ENCODE measurements at places on chromosomes 4 and X.

- DNase-seq, result no peak
Measured at GRCh38 chrX:66167431-66167830, 3.4 kb downstream of the HEPH start.

GRCh38 chr4:5257086-5257485 is 205.8 kb downstream of the STK32B start:
- no peak for DNase-seq

- DNase-seq, result no peak
Measured at GRCh38 chr4:147009875-147010274, 64.2 kb upstream of the TTC29 start.

DNA sequence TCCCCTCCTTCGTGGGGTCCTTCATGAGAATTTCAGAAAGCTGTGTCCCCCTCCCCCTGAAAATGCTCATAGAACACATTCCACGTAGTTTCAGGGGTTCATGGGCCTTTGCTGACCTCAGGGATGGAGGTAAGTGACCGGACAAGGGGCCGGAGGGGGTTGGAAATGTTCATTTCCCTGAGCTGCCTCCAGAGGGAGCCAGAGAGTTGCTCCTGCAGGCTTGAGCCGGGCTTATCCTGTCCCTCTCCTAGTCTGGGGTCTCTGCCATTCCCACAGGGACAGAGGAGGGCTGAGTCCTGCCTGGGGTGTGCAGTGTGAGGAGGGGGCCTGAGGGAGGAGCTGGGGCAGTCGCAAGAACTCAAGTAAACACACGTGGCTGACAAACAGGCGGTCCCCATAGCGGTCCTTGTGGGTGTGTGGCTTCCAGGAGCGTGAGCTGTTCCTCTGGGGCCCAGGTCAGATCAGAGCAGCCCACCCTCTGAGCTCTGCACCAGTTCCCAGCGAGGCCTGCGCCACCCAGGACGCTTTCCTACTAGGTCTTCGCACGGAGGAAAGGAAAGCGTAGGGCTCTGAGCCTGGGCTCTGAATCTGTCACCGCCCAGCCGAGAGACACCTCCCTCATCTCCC is 62.5 kb downstream of the WFS1 start:
- peak; percentile 33 for DNase-seq

GRCh38 chr4:98068495-98068894 is 74.8 kb downstream of the STPG2 start:
- DNase-seq, result no peak

- DNase-seq, result no peak
Measured at GRCh38 chr4:2754848-2755819, 1.0 kb downstream of the TNIP2 start.

- peak; percentile 21 for DNase-seq
Measured at GRCh38 chrX:8284131-8284530, 113.1 kb upstream of the VCX2 start.

DNA sequence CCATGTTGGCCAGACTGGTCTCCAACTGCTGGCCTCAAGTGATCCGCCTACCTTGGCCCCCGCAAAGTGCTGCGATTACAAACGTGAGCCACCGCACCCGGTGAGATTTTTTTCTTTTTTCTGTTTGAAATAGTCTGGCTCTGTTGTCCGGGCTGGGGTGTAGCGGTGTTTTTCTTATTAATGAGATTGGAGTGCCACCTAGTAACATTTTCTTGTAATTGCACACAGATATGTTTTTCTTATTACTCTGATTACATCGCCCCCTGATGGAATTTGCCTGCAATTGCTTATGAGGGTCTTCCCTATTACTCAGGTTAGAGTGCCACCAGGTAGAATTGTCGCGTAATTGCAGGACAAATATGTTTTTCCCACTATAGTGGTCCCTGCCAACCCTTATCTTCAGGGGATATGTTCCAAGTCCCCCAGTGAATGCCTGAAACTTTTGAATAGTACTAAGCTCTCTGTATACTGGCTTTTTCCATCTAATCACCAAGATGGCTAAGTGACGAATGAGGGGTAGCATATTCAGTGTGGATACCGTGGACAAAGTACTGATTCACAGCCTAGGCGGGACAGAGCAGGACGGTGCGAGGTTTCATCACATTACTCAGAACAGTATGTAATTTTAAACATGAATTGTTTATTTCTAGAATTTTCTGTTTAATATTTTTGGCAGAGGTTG is 8.6 kb upstream of the PDHA1 start:
- DNase-seq, result peak; percentile 61

GRCh38 chrX:73214426-73215094 is at the start of gene NAP1L2:
TSS of gene NAP1L2 (minus strand) at chrX:73214851. CDS start at chrX:73214492, 359 bp downstream.
- DNase-seq, result no peak

- no peak for DNase-seq
Measured at GRCh38 chrX:110004731-110005369, 1.9 kb downstream of the TMEM164 start.

DNA sequence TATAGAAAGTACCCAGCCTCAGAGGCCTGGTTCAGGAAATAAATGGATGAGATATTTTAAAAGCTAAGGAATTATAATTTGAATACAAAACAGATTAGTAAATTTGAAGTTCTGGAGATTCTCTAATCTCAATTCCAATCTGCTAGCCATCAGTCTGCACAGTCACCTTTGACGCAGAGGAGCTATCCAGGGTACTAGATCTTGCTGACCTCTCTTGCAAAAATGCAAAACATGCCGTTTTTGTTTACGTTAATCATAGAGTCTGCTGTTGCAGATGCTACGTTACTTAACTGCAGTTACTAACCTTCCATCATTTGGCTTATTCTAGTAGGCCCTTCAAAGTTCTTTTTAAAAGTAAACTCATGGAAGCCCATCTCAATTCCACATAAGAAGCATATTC is 10.4 kb downstream of the CCSER1 start:
- DNase-seq, result peak; percentile 2

- no peak for DNase-seq
Measured at GRCh38 chr4:143564472-143564871, 51.0 kb downstream of the SMARCA5 start.

GRCh38 chrX:23656684-23657083 is 10.6 kb upstream of the PRDX4 start:
- DNase-seq, result no peak

- no peak for DNase-seq
Measured at GRCh38 chr4:16136827-16137226, 53.0 kb upstream of the PROM1 start.

- no peak for DNase-seq
Measured at GRCh38 chr4:54238389-54238788, 9.3 kb downstream of the PDGFRA start.

DNA sequence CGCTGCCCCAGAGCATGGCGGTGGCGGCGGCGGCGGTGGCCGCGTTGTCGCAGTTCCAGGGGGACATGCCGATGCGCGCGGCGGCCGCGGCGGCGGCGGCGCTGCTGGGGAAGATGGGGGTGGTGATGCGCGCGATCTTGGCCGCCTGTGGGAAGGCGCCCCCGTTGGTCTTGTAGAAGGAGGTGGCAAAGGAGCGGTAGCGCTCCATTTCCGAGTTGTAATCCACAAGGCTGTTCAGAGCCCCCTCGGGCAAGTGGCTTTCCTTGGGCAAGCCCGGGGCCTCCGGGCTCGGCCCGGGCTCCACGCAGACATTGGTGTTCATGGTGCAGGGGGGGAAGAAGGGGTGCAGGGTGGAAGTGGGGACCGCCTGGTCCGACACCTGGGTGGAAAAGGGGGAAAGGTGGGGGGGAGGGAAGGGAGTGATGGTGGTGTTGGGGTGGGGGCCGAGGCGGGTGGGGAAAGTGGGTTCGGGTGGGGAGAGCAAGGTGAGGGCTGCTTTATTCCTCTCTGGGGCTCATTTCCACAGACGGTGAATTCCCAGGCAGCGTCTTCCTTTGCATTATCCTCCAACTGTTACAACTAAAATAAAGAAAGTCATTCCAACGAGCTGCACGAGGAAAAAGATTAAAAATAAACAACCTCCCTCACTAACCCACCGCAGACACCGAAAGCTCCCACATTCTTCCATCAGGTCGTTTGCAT is 3.1 kb downstream of the CXXC4 start:
- no peak for DNase-seq

DNA sequence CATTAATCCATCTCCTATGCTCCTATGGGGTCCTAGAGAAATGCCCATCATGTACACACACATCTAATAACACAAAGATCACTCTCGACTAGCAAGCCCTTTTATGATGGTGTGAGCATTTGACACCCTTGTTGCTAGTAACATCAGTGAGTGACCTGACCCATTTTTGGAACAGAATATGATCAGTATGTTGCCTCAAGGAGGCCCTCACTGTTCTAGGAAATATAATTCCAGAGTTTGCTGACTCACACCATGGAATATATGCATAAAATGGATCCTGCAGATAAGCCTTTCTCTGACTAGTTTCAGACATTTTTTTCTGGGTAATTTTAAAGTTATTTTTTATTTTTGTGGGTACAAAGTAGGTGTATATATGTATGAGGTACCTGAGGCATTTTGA is 121.8 kb downstream of the AR start:
- DNase-seq, result no peak

DNA sequence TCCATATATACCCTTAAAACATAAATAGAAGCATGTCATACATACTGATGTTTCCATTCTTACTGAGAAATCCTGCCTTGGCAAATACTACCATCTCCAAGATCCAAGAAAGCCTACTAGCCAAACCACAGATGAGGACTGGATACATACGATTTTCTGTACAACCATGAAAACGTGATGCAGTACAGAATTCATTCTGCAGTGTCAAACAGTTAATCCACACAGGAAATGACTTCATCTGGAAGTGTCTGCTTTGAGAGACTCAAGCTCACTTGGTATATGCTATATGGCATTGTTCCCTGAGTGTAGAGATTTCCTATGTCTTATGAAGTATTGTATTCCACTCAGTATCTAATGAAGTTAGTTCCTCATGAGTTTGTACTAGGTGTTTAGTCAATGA is 94.3 kb downstream of the CT47B1 start:
- no peak for DNase-seq

GRCh38 chrX:118560489-118560888 is 64.9 kb downstream of the DOCK11 start:
- DNase-seq, result no peak

DNA sequence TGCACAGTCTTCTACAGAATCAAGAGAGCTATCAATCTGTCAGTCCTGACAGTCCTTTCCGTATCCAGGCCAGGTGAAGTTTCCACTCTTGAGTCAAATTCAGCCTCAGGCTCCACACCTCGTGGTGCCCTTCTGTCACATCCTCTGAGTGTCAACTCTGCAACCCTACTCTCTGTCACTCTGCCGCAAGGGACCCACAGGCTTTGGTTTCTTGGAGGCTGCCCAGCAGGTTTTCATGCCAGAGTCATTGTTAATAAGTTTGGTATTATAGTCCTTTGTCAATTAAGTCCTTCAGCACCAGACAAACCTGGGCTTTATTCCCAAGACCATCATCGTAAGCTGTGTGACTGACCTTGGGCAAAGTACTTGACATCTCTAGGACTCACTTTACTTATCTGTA is 83.4 kb upstream of the KLHL13 start:
- no peak for DNase-seq

DNA sequence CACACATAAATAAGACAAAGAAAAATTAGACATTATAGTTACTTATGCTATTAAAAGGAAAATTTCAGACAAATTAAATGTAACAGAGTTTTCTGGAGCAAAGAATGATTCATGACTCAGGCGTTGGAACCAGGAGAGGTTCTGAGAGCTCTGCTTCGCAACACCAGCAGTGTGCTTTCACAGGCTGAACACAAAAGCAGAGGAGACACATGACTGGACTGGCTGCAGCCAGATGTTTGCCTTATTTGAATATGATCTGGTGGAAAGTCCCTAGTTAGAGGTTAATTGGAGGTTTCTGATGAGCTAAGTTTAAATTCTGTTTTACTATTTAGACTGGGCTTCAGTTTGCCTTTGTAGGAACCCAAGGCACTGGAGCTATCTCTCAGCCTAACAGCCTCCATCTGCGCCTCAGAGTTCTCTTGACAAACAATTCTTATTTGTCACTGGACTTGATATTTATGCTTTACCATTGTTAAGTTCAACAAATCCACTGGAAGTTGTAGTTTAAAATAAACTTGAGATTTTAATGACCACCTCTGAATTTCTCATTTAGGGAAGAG is 16.2 kb downstream of the BOD1L1 start:
- DNase-seq, result no peak

GRCh38 chr4:182255441-182256190 is 12.4 kb downstream of the TENM3 start:
- no peak for DNase-seq

GRCh38 chrX:135307171-135307570 is 2.1 kb upstream of the ETDC start:
- no peak for DNase-seq

DNA sequence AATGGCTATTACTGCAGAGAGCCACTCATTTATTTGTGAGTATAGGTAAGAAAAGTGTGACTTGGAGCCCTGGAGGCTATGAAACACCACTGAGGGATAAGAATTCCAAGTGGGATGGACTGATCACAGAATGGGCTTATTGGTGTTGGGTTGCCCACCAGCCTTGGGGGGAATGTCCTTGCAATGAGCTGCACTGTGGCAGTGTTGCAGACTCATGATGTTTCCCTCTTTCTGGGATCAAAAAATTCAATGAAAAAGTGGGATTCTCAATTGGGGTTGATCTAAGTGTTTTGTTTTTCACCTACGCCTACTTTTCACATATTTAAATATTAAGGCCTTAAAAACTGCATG is 1024.5 kb upstream of the PCDH10 start:
- no peak for DNase-seq

DNA sequence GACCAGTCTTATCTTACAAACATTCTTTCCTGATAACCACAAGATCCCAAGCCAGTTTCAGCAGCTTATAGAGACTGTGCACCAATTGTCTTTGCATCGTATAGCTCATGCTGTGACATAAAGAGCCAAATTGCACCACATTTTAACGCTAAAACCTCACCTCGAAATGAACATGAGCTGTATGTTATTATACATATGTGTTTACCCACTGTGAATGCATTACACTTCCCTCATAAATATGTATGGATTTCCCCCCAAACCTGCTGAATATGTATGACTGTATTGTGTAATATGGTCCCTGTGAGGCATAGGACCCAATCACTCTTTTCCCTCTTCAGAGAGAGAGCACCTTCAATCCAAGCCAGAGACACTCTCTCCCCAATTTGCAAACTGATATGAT is 692.4 kb downstream of the NLGN4X start:
- DNase-seq, result no peak

GRCh38 chr4:39051492-39051891 is 10.5 kb upstream of the KLHL5 start:
- no peak for DNase-seq

GRCh38 chr4:55398461-55398860 is 2.7 kb downstream of the TMEM165 start:
- DNase-seq, result peak; percentile 9
